ENCODE measurements at places on chromosomes 6 and 20.

DNA sequence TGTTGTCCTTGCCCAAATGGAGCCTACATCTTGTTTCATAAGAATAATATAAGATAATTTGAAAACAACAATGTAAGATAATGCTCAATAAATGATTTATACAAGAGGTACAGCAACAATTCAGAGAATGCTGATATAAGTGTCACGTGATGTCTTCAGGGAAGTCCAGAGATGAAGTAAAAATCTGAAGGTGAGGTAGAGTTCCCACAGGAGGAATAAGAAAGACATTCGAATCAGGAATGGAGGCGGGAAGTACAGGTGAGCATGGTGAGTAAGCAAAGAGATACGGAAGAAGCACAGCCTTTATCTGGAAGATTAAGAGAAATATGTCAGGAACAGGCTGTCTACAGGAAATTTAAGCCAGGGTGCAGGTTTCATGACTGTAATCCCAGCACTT, 165.9 kb upstream of the MARCKS start:
- DNase-seq = no peak

DNA sequence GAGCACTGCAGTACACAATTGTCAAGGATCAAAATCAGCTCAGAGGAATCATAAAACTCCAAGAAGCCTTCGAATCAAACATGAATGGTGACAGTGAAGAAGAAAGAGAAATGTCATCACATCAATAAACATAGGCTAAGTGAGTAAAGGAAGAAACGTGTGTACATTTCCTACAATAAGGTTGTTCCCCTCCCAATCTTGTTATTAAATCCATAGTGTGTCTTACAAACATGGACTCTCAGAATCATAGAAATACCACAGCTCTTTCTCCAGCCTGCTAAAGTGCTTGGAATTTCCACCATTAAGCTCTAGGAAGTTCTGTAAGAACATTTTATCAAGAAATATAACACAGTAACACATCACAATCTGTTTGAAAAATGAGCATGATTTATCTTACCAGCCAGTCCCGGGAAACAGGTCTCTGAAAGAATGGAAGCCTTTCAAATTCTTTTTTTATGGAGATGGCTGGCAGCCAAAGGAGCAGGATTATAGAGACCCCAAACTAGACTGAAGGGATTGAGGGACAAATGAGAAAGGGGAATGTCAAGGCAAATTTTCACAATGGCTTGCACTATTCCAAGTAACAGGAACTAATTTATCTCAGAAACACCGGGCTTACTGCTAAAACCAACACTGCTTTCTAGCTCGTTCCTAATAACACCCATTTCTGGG, 4.5 kb upstream of the TNFAIP3 start:
- DNase-seq = no peak

- no peak for DNase-seq
Observed at GRCh38 chr6:54440549-54440948, 132.3 kb downstream of the TINAG start.

DNA sequence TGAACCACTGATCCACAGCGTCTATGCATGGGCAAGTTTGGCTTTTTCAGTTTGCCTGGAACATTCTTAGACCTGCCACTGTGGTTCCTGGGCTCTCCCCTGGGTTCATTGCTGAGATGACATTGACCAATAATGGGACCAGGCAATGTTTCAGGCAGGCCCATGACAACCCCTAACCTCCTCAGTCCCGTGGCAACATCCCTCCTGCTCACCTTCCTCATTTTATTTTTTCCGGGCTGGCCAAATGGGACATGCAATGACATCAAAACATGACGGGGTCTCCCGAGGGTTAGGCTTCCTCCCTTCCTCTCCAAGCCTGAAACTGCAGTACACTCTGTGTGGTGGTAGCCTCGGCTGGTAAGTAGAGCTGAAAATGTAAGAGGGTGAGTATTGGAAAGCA, 234.0 kb upstream of the RREB1 start:
- no peak for DNase-seq

- DNase-seq = no peak
Observed at GRCh38 chr6:11731423-11731822, 47.2 kb downstream of the ADTRP start.

- peak; percentile 23 for DNase-seq
Observed at GRCh38 chr20:56429502-56429901, 17.4 kb downstream of the CASS4 start.

DNA sequence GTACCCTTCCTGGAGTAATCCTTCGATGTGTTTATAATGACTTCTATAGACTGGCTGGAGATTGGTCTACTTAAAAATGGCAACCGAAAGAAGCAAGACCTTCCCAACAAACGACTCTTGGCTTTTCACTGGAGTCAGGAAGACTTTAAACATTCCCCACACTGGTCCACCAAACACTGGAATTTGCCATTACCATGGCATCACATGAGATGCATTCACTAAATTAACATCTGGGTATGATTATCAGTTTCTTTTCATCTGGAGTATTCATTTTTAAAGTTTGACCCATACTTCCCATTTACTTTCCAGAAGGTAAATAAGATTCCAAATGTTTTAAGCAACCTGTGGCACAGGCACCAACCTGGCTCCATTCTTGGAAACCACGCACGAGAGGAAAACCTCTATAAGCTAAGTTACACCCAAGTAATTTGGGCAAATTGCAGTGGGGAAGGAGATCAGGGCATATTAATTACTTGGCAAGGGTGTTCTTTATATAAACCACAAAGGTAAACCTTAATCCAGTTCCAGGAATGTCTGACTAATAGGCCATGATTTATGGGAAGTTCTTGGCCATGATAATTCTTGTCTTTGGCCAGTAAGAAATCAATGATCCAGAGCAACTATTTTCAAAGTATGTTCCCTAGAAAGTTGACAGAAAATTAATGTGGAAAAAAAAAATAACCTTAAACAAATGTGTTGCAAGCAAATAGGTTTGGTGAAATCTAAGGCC, 190.0 kb upstream of the COL21A1 start:
- DNase-seq = no peak

GRCh38 chr20:48620507-48621375, 207.1 kb downstream of the PREX1 start:
- DNase-seq = peak; percentile 85

DNA sequence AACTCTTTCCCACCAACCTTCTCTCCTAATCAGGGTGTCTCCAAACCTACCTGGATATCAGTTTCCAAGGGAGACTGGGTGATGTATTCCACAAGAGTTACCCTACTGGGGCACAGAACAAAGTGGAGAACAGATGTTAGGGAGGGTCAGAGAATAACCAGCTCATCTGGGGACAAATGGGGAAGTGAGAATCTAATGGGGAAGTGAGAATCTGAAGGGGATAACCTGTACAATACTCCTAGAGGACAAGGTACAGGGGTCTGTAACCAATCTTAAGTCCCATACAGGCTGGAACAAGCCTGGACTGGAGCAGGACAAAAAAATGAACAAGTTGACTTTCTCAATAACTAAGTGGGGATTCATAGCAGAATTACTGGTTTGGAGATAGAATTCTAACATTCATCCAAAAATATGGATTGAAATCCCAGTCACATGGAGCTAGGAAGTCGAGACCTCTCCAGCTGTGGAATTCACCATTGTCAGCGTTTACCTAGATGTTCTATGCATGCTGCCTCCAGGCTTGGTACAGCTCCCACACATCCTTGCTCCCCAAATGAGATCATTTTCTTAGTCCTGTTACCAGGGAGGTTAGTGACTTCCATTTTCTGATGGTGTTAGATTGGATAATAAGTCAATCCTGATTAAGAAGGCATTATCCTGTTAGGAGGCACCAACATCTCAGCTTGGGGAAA, 214.8 kb upstream of the MOCS1 start:
- peak; percentile 83 for DNase-seq

GRCh38 chr20:24672886-24673677, 203.7 kb downstream of the SYNDIG1 start:
- no peak for DNase-seq

DNA sequence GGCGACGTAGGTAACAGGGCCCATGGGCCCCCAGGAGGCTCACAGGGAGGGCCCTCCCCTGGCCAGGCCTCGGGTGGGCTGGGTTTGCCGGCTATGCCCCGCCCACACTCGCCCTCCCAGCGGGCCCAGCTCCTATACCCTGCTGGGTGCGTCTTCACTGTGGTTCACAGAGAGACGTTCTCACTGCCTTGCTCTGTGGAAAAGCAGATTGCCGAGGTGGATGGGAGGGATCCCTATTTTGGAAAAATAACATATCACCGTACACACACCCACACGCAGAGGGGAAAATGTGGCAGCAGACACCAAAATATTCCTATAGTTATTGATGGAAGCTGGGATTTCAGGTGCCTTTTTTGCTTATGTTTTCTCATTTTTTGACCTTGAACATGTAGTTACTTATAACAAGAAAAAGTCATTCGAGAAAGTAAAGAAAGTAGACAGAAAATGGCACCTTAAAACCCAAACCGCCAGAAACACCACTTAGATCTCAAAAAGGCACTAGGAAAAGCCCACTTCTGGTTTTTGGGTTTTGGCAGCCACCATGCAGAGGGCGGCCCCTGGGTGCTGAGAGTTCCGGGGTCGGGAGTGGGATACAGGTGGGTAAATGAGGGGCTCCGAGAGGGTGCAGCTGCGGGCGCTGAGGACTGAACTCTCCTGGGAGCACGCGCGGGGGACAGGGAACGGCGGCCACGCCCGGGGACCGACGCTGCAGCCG, 49.4 kb downstream of the TMEM242 start:
- peak; percentile 91 for DNase-seq

GRCh38 chr6:53130569-53131290, 17.9 kb downstream of the GCM1 start:
- DNase-seq = no peak

GRCh38 chr6:81801489-81801888, 49.0 kb upstream of the TENT5A start:
- DNase-seq = no peak

All from germinal center (tissue), 1 donor.